ENCODE measurements at places on chromosomes 4 and X. TPM values are rescaled to one million over a fixed set of nuclear protein-coding genes. Genes with fewer than 3 reads are reported as not detected.

PCDH10 gene
- 41.2 TPM for total RNA-seq

DNA sequence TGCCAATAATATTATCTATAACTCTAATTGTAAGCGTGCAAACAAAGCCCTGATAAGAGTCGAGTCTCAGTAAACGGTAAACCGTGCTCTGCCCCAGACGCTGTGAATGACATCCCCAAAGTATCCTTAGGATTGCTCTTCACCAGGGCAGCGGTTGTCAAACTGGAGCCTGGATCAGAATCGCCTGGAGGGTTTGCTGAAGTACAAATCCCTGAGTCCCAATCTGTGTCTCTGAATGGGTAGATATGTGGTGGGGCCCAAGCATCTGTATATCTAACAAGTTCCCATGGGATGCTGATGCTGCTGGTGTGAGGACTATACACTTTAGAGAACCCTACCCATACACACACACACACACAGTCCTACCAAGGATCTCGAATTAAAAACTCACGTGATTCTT lies 813 bp upstream of the APBB2 start:
- no peak for DNase-seq

DNA sequence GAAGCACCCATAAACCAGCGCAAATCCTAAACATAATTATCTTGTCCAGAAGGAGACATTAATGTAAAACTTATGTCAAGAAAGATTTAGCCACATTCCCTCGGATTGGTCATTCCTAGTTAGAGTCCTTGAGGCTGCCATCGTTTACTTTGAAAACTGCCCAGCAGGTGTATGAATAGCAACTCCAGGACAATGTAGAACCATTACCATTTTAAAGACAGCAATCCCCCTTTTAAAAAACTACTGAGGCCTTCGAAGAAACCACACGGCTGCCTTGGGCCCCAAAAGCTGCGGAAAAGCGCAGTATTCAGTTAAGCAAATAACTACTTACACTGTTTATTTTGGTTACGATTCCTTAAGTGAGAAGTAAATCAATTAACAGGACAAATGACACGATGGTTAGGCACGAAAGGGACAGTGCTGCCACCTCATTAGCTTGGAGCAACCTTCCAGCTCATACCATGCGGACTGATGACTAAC lies 822 bp upstream of the SGMS2 start:
- peak; percentile 51 for DNase-seq

GRCh38 chrX:119617517-119618164 lies 11.4 kb upstream of the NKRF start:
- DNase-seq = no peak

- no peak for DNase-seq
Measured at GRCh38 chrX:71367396-71367795, 1.2 kb downstream of the TAF1 start.

DNA sequence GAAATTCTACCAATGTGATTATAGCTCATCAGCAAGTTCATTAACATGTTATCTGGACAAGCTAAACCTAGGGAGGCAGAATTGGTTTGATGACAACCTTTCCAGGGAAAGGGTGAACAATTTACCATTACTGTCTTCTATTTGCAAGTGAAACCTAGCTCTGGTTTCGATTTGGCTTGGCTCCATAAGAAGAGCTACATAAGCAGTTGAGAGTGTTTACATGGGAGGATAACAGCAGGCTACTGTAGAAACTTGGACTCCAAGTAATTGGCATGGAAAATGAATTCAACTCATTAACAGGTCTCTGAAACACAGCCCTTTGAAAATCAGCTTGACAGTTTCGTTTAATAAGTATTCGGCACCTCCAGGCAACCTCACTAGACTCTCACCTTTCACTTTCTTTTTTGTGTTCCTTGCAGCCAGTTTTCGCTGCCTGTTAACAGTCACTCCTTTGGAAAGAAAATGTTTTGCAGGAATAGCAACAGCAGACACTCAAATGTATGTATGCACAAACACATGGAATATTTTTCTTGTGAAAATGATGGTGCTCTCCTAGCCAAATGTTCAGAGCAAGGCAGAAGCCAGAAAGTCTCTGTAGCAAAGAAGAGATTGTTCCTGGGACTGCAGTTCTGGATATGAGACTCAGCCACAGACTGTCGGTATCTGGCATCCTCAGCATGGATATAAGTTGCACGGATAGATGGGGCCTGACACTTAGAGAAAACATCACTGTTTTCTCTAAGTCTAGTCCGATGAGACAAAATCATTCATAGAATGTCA lies 27.5 kb downstream of the POU3F4 start:
- no peak for DNase-seq

- no peak for DNase-seq
Measured at GRCh38 chr4:128386761-128387599, 99.4 kb upstream of the PGRMC2 start.

DNA sequence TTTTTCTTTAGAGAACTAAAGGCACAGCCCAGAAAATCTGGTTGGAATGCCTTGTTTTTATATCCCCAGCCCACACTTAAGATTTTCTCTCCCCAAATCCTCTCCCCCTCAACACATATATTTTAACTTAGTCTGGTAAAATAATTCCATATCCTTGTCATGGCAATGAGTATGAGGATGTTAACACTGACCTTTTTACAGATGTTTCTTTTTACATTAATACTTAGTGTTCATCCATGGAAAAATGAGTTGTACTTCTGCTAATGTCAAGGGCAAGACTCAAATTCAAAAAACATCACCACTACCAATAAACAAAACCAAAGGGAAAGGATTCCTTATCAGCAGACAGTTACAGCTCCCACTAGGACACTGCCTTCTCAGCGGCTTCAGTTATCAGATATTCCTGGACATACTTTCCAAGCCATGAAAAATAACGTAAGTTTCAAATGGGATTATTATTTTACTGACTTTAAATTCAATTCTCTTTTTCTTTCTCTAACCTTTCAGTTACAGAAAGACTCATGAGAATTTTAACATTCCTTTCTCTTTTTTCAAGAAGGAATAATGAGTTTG lies 83.3 kb downstream of the RASL11B start:
- no peak for DNase-seq

Measured in H7 (cell line).